ENCODE measurements at places on chromosomes 16 and 17.

GRCh38 chr17:74868251-74868907 is 4.4 kb downstream of the FDXR start:
- DNase-seq, result no peak

- no peak for DNase-seq
Observed at GRCh38 chr17:18257268-18257981, 1.1 kb downstream of the FLII start.

DNA sequence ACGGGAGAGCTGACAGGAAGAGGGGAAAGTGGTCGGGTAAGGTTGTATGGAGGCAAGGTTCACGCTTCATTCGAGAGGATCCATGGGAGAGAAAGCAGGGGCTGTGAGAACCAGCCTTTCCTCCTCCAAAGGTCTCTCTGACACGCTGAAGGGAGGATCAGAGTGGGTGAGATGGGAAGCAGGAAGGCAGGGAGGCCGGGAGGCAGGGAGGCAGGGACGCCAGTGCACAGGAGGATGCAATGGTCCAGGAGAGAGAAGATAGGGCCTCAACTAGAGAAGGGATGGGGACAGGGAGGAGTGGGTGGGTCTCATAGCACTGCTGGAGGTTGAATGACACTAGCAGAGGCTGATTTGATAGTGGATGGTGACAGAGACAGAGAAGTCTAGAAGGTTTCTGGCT is 54.1 kb downstream of the PIMREG start:
- DNase-seq, result no peak

DNA sequence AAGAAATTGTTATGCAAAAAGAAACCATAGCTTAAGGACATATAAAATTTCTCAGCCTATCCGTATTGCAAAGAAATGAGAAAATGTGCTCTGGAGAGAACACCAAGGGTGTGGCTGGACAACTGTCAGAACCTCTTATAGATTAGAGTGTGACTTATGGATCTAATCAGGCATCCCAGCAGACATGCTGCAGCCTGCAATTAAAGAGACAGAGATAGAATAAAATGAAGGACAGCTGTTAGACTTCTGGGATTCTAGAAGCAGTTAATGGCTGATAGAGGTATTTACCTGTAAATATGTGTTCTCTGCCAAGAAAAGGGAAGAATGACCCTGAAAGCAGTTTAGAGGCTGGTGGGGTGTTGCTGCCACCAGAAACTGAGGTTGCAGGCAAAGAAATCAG is 160.1 kb upstream of the KIF2B start:
- DNase-seq, result no peak

- DNase-seq, result no peak
Observed at GRCh38 chr16:67645397-67646121, 615 bp downstream of the CARMIL2 start.

- no peak for DNase-seq
Observed at GRCh38 chr17:80169784-80170500, at the start of gene CARD14. TSS of gene CARD14 (plus strand) at chr17:80170030. CDS start at chr17:80181439, 11,409 bp downstream.

GRCh38 chr17:71764505-71764904 is 356.3 kb upstream of the SOX9 start:
- DNase-seq, result no peak

GRCh38 chr16:76579277-76579922 is 302.2 kb downstream of the CNTNAP4 start:
- DNase-seq, result no peak

- DNase-seq, result no peak
Observed at GRCh38 chr16:16029431-16030011, 80.1 kb downstream of the ABCC1 start.

- no peak for DNase-seq
Observed at GRCh38 chr17:82388922-82389283, 17.3 kb downstream of the UTS2R start.

GRCh38 chr16:1216296-1216619 is 8.8 kb downstream of the TPSG1 start:
- DNase-seq, result no peak

DNA sequence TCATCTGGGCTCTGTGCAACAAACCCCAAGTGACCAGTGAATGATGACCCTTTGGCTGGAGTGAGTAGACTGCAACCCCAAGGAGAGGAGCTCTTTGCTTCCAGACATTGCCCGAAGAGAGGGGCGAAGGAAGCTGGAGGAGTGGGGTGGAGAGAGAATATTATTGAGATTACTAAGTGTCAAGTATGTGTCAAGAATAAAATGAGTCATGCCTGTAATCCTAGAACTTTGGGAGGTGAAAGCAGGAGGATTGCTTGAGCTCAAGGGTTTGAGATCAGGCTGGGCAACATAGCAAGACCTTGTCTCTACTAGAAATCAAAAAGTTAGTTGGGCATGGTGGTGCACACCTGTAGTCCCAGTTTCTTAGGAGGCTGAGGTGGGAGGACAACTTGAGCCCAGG is 142.0 kb upstream of the CCL2 start:
- no peak for DNase-seq

- no peak for DNase-seq
Observed at GRCh38 chr17:49978501-49978900, 9.5 kb downstream of the DLX4 start.

DNA sequence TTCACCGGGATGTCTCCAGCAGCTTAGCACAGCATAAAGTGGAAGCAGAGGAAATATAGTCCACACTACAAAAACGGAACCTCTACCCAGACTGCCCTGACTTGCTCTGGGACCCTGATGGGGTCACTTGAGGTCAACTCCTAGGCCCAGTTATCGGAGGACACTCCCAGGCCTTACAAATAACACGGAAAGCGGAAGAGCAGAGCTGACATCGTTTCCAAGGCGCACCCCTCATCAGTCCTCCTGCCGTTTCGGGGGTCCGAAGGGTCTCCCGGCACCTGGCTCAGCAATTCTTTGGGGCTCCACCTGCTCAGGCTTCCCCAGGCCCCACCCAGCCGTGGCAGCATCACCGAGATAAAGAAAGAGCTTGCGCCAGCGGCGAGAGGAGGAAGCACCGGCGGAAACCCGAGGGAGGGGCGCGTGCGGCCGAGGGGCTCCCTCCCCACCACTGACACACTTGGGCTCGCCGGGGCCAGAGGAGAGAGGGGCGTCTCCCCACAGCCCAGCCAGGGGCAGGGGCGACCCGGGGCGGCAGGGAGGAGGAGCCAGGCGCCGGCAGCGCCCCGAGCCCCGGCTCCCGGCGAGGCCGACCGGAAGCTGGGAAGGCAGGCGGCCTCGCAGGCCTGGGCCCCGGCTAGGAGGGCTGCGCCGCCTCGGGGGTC is 727 bp downstream of the CORO7 start:
- no peak for DNase-seq

- DNase-seq, result no peak
Observed at GRCh38 chr16:83420206-83420760, 387.5 kb upstream of the HSBP1 start.

- no peak for DNase-seq
Observed at GRCh38 chr16:55048745-55049144, 118.1 kb downstream of the IRX5 start.

DNA sequence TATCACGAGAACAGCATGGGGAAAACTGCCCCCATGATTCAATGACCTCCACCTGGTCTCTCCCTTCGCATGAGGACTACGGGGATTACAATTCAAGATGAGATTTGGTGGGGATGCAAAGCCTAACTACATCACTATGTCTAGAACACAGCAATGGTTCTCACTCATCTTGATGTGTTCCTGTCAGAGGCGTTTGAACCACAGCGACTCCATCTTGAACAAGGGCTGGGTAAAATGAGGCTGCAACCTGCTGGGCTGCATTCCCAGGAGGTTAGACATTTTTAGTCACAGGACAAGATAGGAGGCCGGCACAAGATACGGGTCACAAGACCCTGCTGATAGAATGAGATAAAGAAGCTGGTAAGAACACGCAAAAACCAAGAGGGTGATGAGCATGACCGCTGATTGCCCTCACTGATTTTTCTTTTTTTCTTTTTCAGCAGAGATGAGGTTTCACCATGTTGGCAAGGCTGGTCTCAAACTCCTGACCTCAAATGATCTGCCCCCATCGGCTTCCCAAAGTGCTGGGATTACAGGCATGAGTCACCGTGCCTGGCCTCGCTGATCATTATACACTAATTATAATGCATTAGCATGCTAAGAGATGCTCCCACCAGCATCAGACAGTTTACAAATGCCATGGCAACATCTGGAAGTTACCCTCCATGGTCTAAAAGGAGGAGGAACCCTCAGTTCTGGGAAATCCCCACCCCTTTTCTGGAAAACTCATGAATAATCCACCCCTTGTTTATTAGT is 3.0 kb upstream of the PPY start:
- no peak for DNase-seq

DNA sequence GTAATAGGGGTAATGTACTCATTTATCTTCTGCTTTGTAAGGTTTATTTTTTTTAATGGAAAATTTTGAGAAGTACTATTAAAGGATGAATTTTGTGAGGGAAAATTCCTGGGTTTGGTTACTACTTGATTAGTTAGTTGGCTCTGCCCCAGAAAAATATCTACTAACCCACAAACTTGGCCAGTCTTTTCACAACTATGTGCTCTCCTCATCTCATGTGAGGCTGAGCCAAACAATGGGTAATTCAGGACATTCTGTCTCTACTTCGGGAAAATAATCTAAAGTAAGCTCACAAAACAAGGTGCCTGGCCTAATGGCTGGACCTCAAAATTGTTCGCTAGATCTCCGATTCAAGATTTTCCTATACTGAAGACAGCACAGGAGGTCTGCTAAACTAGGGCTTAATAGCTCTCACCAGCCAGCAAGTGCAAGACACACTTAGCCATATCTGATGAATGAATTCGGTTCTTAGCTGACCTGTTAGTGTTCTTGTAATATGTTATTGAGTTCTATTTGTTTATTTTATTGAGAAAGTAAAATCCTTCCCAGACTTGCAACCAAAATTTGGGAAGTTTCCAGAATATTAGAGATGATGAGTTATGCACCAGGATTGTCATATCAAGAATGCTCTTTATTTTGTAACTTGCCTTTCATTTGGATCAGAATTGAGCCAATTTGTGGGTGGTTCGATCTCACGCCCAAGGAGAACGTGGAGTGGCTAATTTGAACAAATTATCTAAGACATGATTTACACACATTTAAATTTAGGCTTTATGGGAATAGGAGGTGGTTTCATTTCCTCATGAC is 5.7 kb downstream of the KCNJ16 start:
- no peak for DNase-seq

- DNase-seq, result no peak
Observed at GRCh38 chr16:64440005-64440404, 681.9 kb downstream of the CDH11 start.

- no peak for DNase-seq
Observed at GRCh38 chr16:67883872-67884261, 818 bp upstream of the NRN1L start.
